ENCODE measurements at places on chromosomes 4 and X.

GRCh38 chr4:55347610-55348228, 1.7 kb downstream of the SRD5A3 start:
- DNase-seq, result no peak

- no peak for DNase-seq
Observed at GRCh38 chr4:75800972-75801371, 76.6 kb downstream of the USO1 start.

- DNase-seq, result no peak
Observed at GRCh38 chrX:107448998-107449835, at the start of gene FRMPD3. Gene FRMPD3 (plus strand): TSS chrX:107449652. CDS start chrX:107526589, 76,937 bp downstream.

- no peak for DNase-seq
Observed at GRCh38 chr4:116726523-116726922, 358.9 kb downstream of the TRAM1L1 start.
